ENCODE measurements at places on chromosomes 6 and 20.

GRCh38 chr20:36756496-36756895 lies 10.6 kb upstream of the NDRG3 start:
- DNase-seq: no peak

DNA sequence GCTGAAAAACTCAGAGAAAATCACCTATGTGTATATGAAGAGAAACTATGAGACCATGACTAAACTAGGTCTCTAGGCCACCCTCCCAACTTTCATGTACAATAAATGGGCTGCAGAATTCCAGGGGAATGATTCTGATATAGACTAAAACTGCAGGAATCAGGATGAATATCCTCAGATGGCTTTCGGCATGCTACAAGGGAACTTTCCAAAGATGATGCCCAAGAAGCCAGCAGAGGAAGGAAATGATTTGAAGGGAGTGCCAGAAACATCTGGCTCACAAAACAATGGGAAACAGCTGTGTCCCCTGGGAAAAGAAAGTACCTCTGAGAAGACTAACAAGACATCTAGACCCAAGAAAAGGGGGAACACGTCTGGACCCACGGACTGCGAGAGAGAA lies 41.1 kb downstream of the PLN start:
- no peak for DNase-seq

DNA sequence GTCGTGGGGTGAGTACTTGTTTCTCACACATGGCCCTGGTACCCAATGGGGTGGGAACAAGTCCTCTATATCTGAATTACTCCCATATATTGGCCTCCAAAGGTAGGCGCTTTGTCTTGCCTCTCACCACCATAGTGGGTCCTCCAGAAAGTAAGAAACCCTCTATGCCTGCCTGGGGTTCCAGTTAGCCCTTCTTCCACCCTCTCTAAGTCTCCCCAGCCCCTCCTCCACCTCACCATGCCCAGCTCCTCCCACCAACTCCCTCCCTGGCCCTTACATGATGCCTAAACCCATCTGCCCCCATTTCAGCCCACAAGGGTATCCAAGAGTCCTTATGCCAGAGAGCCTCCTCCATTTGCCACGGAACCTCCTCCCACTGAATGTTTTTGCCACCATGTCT lies 884 bp downstream of the TSPO2 start:
- DNase-seq: no peak

DNA sequence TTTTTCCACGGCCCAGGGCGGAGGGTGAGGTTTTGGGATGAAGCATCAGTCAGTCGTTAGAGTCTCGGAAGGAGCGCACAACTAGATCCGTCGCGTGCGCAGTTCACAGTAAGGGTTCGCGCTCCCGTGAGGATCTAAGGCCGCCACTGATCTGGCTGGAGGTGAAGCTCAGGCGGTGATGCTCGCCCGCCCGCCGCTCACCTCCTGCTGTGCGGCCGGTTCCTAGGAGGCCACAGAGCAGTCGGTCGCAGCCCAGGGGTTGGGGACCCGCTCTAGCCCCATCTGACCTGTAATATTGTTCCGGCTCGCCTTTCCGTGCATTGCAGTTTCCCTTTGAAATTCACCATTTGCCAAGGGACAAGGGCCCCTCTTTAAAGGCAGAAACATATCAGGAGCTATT lies 244.7 kb downstream of the TFAP2C start:
- no peak for DNase-seq

- DNase-seq: no peak
These were observed 32.2 kb downstream of the PMEPA1 start for GRCh38 chr20:57677584-57677982.

- no peak for DNase-seq
These were observed 151.4 kb upstream of the TNFAIP3 start for GRCh38 chr6:137715589-137716045.

DNA sequence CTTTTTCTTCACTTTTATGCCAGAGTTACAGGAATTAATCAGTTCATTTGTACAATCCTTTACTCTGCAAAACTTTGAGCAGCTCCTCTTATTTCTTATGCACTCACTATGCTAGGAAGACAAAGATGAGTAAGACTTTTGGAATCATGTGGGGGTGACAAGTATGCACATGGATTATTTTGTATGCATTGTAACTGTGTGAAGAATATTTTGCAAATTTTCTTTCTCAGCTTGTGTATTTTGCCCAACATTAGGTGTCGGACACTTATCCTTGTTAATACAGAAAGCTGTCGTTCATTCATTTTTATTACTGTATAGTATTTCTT lies 88.6 kb downstream of the PPP1R14C start:
- DNase-seq: no peak

GRCh38 chr20:17747431-17747846 lies 47.7 kb downstream of the BANF2 start:
- DNase-seq: no peak

Measured in transverse colon (tissue), 4 donors.